RPMI7951 (cell line): ENCODE measurements at places on chromosomes 3 and 15.

GRCh38 chr3:172323894-172324610 is 124.2 kb downstream of the GHSR start:
- DNase-seq, result no peak

GRCh38 chr3:190621927-190622326 is 108.0 kb downstream of the IL1RAP start:
- DNase-seq, result no peak

DNA sequence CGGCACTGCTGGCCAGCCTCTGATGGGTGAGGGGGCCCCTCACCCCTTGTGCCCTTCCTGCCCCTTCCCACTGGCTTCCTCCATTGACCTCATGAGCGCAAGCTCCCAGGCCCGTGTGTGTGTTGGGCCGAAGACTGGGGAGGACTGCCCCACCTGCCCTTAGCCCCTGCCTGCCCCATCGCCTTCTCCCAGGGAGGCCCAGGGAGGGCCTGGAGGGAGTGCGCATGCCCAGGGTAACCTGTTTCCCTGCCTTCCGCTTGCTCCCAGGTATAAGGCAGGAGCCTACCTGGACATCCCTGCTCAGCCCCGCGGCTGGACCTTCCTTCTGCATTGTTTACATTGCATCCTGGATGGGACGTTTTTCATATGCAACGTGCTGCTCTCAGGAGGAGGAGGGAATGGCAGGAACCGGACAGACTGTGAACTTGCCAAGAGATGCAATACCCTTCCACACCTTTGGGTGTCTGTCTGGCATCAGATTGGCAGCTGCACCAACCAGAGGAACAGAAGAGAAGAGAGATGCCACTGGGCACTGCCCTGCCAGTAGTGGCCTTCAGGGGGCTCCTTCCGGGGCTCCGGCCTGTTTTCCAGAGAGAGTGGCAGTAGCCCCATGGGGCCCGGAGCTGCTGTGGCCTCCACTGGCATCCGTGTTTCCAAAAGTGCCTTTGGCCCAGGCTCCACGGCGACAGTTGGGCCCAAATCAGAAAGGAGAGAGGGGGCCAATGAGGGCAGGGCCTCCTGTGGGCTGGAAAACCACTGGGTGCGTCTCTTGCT is 8.8 kb downstream of the DLL4 start:
- DNase-seq, result peak; percentile 56

DNA sequence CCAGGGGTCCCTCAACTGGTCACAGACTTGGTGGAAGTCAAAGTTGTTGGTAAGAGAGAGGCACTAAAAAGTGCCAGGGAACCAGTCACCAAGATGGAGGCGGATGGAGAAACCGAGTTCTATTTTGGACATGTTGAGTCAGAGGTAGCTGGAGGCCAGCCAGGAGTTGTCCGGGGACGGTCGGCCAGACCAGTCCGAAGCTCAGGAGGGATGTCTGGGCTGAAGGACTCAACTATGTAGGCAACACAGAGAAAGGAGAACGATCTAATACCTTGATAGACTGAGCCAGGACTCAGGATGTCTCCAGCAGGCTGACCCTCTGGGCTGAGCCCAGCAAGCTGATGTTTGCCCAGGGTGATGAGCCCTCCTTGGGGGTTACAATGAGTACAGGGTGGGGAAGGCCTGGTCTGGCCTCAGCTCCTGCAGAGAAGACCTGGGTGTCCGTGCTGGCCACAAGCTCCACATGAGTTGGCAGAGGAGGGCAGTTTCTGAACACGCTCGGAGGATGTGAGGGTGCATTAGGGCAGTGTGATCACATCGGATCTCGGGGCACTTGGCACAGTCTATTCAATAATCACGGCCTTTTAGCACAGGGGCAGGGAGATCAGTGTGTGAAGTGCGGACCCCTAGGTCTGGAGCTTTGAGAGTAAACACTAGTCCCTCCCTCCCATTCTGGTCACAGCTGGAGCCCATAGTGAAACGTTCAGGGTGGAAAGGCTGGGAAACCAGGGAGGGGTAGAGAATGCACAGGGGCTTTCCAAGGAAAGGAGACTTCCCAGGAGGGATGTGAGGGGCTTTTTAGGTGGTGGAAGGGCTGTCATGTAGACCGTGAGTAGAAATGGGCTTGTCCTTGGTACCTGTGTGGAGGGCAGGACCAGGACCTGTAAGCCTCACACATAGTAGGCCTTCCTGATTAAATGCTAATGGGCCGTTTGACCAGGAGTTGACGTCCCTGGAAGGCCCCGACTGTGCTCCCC is 111.9 kb downstream of the ETFA start:
- peak; percentile 92 for DNase-seq

- DNase-seq, result no peak
Observed at GRCh38 chr3:56054844-56055243, 413.4 kb downstream of the ERC2 start.

- DNase-seq, result no peak
Observed at GRCh38 chr15:88697276-88697675, 58.5 kb downstream of the ISG20 start.

GRCh38 chr3:197224034-197224444 is 74.4 kb downstream of the DLG1 start:
- peak; percentile 65 for DNase-seq

DNA sequence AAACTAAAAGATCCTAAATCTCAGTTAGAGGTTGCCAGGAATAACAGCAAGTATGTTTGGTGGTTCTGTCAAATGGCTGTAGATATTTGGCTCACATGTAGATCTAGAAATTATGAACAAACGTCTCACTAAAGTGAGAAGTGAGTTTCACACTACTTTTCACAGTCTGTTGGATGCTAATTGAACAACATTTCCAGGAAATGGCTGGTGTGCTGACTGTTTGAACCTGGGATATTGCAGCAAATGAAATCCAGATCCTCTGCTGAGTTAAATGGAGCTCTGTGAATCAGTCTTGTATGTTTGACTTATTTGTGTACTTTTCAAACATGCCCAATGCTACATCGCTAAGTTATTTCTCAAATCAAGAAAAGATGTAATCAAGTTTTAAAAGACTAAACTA is 21.3 kb upstream of the RSL24D1 start:
- DNase-seq, result no peak

GRCh38 chr3:89101251-89101650 is 6.2 kb upstream of the EPHA3 start:
- no peak for DNase-seq

GRCh38 chr3:64921281-64922065 is 233.7 kb upstream of the ADAMTS9 start:
- DNase-seq, result no peak

DNA sequence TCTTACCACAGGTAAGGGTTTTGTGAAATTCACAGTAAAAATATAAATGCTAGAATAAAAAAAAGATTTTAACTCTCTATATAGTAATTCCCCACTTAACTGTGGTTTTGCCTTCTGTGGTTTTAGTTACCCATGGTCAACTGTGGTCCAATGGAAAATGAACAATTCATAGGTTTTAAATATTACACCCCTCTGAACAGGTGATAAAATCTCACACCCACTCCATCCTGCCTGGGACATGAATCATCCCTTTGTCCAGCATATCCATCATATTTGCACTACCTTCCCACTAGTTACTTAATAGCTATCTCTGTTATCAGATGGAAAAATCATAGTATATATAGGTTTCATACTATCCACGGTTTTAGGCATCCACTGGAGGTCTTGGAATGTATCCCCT is 49.2 kb downstream of the HDGFL3 start:
- no peak for DNase-seq

- no peak for DNase-seq
Observed at GRCh38 chr15:34776606-34777105, 18.7 kb downstream of the ACTC1 start.

DNA sequence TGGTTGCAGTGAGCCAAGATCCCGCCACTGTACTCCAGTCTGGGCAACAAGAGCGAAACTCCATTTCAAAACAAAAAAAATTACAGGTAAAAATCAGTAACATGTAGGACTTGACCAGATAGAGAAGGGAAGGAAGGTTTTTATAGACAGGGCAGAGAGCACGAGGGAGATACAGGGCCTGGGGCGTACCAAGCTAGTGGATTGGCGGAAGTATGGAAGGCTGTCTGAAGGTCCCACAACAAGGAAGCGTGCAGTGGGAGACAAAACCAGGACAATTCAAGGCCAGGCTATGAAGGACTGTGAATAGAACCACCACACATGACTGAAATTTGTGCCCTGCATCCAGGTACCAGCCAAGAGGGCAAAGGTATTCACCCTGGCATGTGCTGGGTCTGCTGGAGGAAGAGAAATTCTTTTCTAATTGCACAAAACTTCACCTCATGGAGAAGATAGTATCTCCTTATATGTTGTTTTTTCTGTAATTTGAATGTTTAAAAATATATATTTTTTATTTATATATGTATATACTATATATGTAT is 33.0 kb upstream of the BCL2A1 start:
- no peak for DNase-seq

DNA sequence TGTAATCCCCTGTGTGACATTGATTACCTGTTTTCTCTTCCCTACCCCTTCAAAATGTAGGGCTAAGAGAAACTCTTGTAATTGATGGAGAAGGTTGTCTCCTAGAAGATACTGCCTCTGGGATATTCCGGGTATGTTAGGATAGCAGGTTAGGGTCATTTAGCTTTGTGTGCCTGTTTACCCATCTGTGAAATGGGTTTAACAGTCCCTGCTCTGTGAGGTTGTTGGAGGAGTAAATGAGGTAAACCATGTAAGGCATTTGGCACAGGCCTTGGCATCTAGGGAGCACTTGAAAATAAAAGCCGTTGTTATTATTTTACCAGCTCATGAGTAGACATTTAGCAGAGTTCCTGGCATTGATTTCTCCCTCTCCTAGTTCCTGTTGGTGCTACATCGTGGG is 16.4 kb downstream of the PTPRG start:
- no peak for DNase-seq

- DNase-seq, result peak; percentile 84
Observed at GRCh38 chr15:73972984-73973682, 19.0 kb downstream of the STOML1 start.

- DNase-seq, result peak; percentile 87
Observed at GRCh38 chr3:187713504-187713903, 11.1 kb upstream of the RTP2 start.

GRCh38 chr3:24628523-24629258 is 134.0 kb upstream of the THRB start:
- DNase-seq, result no peak
